ENCODE measurements at places on chromosomes 4 and X.

DNA sequence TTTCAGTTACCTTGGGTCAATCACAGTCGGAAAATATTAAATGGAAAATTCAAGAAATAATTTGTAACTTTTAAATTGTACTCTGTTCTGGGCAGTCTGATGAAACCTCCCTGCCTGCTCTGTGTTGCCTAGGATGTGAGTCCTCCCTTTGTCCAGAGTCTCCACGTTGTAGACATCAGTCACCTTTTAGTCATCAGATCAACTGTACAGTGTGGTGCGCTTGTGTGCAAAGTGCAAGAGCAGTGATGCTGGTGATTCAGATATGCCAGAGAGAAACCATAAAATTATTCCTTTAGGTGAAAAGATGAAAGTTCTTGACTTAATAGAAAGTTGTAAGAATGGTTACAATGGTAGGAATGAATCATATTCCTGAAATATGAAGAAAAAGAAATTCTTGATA lies 1.4 kb downstream of the SPATA4 start:
- DNase-seq, result no peak

GRCh38 chrX:25175743-25176142 lies 160.0 kb upstream of the ARX start:
- DNase-seq, result no peak

- no peak for DNase-seq
These were observed 834.6 kb upstream of the AMOT start for GRCh38 chrX:113675278-113675677.

DNA sequence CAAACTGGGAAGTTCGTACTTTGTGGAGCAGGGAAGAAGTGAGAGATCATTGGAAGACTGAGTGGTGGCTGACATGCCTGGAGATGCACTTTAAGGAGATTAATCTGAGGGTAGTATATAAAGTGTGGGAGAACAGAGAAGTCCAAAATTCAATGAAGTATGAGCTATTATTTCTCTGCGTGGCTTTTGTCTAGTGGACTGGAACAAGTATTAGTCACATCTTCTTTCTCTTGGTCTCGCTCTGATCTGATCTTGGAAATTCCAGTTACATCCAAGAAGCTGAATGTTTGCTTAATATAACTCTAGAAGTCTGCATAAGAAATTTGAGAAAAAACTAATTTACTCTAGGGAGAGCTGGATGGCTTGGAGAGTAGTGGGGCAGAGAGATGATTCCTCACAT lies 64.8 kb upstream of the NR0B1 start:
- no peak for DNase-seq

GRCh38 chrX:134558133-134558532 lies 98.2 kb downstream of the HPRT1 start:
- DNase-seq, result no peak

DNA sequence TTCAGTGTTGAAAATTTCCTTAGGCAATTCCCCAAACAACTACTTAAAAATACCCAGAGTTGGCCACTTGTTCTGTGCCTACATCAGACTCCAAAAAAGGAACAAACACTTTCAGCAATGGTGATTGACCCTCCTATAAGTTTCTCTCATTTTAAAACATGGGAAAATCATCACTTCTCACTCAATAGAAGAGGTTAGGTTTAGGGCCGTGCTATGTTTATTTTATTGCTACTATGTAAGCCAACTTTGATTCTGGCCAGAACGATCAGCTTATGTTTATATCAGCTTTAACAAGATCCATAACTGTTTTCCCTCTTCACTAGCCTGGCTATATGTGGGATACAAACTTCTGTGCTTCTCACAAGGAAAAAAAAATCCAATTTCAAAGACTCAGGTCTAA lies 133.1 kb downstream of the MTNR1A start:
- DNase-seq, result no peak

DNA sequence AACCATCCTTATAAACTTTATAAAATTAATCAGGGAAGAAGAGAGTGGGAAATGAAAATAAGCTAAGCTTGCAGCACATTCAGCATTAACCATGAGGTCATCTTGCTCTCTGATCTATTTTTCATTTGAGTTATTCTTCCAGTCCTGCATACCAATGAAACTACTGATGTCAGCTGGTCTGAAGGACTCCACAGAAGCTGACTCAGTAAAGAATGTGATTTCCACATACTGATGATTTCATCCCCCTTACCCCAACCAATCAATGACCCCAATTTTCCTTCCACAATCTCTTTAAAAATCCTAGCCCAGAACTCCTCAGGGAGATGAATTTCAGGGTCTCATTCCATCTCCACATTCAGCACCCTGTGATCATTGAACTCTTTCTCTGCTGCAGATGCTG lies 18.8 kb upstream of the DSPP start:
- DNase-seq, result no peak

DNA sequence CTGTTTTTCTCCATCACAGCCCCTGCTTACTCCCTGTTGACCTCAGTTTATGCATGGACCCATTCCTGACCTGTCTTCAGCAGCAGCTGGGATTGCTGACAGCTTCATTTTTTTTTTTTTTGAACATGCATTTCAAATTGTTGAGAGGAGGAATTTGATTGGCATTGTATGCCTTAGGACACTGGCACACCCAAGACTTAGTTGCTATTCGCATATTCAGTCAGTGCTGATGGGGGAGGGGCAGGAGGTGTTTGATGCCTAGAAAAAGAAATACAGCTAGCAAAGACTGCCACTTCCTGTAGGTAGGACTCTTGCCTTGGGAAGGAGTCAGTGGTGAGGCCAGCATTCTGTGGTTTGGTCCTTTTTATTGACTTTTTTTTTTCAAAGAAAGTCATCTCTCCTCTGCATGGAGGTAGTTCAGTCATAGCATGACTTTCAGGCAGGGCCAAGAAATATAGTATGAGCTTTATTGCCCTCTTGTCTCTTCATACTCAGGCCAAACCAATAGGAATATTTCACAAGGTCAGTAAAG lies 33.6 kb upstream of the XK start:
- DNase-seq, result no peak

GRCh38 chrX:139112432-139112831 lies 400.9 kb upstream of the FGF13 start:
- DNase-seq, result no peak

DNA sequence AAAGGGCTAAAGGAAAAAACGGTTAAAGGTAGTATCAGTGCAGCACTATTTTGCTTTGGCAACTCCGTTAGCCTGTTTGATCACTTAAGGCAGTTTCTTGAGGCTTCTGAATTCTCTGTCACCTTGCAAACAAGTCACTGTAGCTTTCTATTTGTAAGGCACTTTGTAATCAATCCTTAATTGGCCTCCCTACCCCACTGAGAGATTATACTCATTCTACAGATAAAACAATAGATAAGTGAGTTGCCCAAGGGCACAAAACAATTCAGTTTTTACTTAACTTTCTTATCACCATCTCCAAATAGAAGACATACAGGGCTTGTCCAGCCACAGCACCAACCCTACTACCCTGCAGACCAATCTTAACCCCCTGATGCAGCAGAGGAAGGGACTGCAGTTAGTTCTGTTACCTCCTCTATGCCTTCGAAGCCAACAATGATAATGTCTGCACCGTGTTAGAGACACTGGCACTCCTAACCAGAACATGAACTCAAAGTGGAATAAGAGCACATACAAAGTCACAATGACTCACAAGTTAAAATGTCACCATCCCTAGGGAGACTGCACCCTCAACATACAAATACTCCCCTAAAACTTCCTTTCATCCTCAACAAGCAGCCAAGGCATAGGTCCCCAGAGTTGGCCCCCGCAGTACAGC lies 1.7 kb downstream of the TMEM185A start:
- DNase-seq, result no peak

GRCh38 chrX:154531626-154532025 lies 15.0 kb downstream of the G6PD start:
- no peak for DNase-seq

DNA sequence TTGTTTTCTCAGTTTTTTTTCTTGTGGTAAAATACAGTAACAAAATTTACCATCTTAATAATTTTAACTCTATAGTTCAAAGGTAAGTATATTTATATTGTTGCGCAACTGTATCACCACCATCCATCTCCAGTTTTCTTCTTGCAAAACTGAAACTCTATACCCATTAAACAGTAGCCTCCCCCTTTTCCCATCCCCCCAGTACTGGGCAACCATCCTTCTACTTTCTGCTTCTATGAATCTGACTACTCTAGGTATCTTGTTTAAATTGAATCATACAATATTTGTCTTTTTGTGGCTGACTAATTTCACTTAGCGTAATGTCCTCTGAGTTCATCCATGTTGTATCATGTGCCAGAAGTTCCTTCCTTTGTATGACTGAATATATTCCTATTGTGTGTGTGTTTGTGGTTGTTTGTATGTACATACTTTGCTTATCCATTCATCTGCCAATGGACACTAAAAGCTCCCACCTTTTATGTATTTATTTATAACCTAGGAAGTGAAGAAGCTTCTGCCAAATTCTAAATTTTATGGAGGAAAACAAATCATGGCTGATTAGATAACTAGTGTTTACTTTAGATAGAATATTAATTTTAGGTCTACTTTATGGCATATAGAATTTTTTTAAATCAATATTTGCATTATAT lies 10.0 kb downstream of the ABHD18 start:
- no peak for DNase-seq

DNA sequence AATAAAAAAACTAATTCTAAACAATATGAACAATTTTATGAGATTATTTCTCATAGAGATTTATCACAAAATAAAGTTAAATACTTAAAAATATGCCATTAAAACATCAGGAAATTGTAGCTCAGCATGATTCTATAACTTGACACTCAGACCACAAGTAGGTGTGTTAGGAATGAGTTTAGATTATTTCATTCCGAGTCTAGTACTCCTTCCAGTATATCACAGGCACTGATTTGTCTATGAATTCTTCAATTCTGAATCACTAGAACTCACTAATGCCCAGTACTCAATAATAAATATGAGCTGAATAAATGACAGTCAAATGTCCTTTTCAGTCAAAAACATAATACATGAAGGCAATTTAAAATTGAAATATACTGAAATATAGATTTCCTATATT lies 22.2 kb downstream of the BOD1L1 start:
- no peak for DNase-seq

- peak; percentile 89 for DNase-seq
These were observed 3.4 kb upstream of the AVPR2 start for GRCh38 chrX:153900831-153901752.

GRCh38 chrX:19846995-19847790 lies 40.2 kb downstream of the SH3KBP1 start:
- DNase-seq, result peak; percentile 51

DNA sequence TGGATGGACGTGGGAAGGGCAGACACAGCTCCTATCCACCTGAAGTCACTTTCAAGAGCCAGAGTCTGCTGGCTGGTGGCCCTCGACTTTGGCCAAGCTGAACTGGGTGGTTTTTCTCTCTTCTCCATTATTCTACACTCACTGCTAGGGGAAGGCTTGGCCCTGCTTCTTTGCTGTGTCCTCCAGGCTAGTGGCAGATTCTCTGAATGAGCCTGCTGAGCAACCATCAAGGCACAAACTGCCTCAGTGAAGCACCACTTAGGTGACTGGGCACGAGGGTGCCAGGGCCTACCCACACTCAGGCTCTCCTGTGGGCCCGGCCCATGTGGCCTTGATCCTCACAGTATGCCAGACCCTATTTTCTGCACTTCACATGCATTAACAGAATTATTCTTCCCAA lies 92.0 kb downstream of the PJA1 start:
- DNase-seq, result no peak

GRCh38 chr4:38600575-38600974 lies 63.4 kb upstream of the KLF3 start:
- DNase-seq, result no peak

- no peak for DNase-seq
These were observed 109.0 kb upstream of the ACSL4 start for GRCh38 chrX:109841869-109842579.

DNA sequence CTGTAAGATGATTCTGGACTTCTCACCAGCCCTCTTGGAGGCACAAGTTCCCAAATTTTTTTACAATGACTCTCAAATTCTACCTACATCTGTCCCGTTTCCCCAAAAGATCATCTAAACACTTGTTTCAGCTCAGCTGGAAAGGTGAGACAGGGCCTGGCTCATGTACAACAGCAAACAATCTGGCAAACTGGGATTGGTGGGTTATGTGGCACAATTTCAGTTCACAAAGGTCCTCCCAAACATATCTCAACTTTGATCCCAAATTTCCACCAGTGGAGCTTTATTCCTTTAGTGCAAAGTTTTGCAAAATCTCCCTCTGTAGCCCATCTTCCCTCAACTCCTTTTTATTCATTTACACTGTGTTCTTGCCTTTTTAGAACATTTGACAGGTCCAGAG lies 207.1 kb downstream of the ENOX2 start:
- DNase-seq, result no peak

GRCh38 chrX:19368576-19368975 lies 24.8 kb downstream of the PDHA1 start:
- DNase-seq, result no peak

DNA sequence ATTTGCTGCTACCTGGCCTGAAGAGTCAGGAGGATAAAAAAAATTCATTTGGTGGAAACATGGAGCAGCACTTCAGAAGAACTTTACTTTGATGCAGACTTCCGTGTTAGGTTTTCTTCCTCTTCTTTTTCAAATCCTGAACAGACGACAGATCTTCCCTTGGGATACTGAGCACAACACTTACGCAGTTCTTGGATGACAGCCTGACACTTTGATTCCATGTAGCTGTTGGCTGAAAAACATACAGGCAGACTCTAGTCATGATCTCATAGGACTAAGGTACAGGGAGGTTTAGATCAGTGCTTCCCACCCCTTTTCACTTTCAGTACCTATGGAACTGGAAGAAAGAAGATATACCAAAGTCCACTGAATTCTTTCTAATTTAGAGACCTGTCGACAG lies 9.2 kb downstream of the CMC4 start:
- DNase-seq, result no peak

- DNase-seq, result no peak
These were observed 18.6 kb downstream of the RBMX start for GRCh38 chrX:136861877-136862276.

GRCh38 chrX:19188566-19188965 lies 66.3 kb upstream of the ADGRG2 start:
- no peak for DNase-seq

GRCh38 chr4:15498356-15498755 lies 28.7 kb downstream of the CC2D2A start:
- no peak for DNase-seq

DNA sequence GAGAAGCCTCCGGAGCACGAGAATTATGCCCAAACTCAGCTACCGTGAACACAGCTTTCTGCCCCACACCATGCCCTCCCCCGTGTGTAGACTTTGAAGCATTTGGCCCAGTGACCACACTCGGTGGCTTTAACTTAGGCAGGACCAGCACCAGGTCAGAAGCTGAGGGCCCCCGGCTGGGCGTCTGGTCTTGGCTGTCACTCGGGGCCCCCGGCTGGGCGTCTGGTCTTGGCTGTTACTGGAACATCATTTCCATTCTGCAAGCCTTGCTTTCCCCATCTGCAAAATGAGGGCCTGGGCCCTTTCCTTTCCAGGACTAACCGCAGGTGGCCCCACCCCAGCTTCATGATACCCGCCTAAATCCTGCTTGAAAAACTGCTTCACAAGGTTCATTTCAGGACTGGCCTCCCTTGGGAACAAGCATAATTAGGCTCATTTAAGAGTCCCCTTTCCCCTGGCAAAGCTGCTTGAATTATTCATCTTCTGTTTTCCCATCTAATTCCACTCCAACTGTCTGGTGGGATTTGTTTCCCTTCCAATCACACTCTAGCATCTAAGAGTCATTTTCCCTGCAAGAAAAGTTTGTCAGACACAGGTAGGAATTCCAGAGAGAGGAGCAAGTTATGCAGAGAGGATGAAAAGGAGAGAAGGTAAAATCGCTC lies 82.5 kb downstream of the WFS1 start:
- DNase-seq, result no peak

GRCh38 chr4:8321220-8321619 lies 51.7 kb downstream of the HTRA3 start:
- DNase-seq, result no peak

- DNase-seq, result no peak
These were observed 56.8 kb upstream of the MSANTD1 start for GRCh38 chr4:3192188-3192587.

Measured in COLO829 (cell line).